Liver (tissue), 10 donors: ENCODE measurements at places on chromosomes 3 and 15. TPM values are rescaled to one million over a fixed set of nuclear protein-coding genes. Genes with fewer than 3 reads are reported as not detected.

GRCh38 chr3:51943451-51944391, 1.6 kb downstream of the PARP3 start:
- no peak for DNase-seq

DNA sequence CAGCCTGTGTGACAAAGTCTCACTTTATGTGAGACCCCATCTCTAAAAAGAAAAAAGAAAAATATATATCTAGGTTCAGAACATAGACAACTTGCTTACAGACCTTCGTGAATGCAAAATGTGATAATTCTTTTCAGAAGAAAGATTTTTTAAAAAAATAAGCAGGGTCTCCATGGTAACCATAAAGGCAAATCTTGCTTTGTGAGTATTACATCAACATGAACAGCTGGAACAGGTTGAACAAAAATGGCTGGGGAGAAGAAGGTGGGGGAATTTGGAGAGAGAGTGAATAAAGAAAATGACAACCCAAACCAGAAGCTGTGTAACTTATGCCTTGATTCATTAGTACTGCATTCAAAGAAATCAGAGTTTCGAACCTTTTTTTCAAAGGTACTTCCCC, 125.2 kb upstream of the RAP2B start:
- no peak for DNase-seq

- DNase-seq = no peak
These were observed 52.8 kb downstream of the NOX5 start for GRCh38 chr15:69067296-69067695.

Gene SNTN
- not detected for total RNA-seq

Gene CTXN2
- not detected for total RNA-seq

Gene TMEM207
- not detected for total RNA-seq
